ENCODE measurements at places on chromosomes 1 and 21.
A peak's percentile ranks its signal among the peaks of the same experiment; 100 is the strongest.

GRCh38 chr1:79363430-79363829, 356.9 kb upstream of the ADGRL4 start:
- DNase-seq = no peak

GRCh38 chr1:225883616-225884265, 1.6 kb upstream of the TMEM63A start:
- no peak for DNase-seq

DNA sequence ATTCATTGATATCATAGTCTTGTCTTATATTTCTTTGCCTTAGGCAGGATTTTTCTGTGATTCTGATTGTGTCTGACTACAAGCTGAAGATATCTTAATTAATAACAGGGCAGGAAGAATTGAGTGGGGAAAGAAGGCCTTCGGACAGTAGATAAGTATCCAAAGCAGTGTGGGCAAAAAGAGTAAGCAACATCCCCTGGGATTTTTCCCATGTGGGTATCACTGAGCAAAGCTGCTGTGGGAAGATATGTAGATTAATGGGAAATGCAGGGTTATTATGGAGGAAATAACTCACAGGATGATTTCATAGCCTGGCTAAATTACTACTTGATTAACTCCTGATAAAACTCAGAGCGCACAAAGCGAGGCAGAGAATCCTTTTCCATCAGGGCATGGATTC, 55.7 kb downstream of the RGS5 start:
- no peak for DNase-seq

DNA sequence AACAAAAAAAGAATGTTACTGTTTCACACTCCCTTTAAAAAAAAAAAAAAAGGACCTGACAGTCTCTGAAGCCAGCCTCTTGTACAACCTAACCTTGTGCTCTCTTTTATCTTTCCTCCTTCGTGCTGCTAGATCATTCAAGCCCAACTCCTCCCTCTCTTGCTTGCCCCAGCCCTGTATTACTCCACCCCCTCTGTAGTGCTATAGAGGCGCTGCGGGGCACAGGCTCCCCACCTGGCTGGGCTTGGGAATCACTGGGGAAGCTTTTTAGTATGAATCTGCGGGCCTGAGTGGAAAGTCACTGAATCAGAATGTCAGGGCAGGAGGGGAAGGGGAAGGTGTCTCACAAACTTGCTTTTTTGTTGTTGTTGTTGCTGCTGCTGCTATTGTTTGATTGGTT, 383.7 kb upstream of the CAMK1G start:
- DNase-seq = no peak

GRCh38 chr1:4018466-4019146, 118.5 kb upstream of the C1orf174 start:
- DNase-seq = no peak

GRCh38 chr1:91732291-91733107, 153.5 kb downstream of the TGFBR3 start:
- peak; percentile 85 for DNase-seq

- peak; percentile 67 for DNase-seq
Measured at GRCh38 chr1:161200992-161201835, 953 bp upstream of the NDUFS2 start.

DNA sequence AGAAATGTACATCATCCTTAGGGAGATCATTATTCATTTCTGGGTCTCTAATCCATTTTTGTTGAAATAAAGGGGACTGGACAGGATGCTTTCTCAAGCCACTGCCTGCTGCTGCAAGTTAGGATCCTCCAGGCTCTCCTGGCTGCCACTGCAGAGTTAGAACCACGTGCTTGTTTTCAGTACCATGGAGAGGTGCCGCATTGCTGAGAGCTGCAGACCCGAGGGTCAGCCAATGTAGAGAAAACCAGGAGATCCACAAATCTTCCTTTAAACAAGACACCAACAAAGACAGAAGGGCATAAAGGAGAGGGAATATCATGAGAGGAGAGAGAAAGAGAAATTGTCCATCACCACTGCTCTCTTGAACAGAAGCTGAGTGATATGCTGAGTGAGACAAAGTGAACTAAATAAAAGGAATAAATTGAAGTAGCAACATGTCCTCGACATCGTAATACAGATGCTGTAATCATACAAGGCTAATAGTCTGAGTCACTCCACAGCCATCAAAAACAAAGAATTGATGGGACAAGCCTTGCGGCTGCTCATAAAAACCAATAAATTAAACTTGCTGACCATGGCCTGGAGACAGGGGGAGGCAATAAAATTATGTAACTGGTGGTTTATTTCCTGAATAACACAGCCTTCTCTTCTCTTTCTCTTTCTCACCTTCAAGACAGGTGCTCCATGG, 255.7 kb downstream of the OMA1 start:
- peak; percentile 43 for DNase-seq
